ENCODE measurements at places on chromosomes 12 and 14. TPM values are rescaled to one million over a fixed set of nuclear protein-coding genes. Genes with fewer than 3 reads are reported as not detected.

DNA sequence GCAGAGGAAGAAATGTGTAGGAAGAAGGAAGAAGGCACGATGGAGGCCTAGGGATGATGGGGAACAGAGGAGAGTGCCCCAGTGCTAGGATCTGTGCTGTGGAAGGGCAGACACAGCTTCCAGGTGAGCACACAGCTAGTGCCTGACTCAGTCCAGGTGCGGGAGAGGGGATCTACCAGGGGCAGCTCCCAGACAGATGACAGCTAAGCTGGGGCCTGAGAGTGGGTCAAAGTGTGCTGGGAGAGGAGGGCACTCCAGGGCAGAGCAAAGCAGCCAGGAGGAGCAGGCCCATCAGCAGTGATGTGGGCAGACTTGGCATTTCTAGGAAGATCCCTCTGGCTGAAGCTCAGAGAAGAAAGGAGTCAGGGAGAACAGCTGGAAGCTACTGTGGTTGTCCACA, 36.7 kb downstream of the LRTM2 start:
- DNase-seq: no peak

- DNase-seq: no peak
These were observed 89.4 kb downstream of the KIF26A start for GRCh38 chr14:104227806-104228205.

LMNTD1 gene
- not detected for polyA plus RNA-seq

- no peak for DNase-seq
These were observed 7.0 kb upstream of the HOXC12 start for GRCh38 chr12:53947743-53948142.

SLC4A8 gene
- 1.6 TPM for polyA plus RNA-seq

GRCh38 chr12:8556531-8557097, 15.9 kb upstream of the CLEC4E start:
- DNase-seq: no peak

CD163 gene
- polyA plus RNA-seq: 16.2 TPM

GNB3 gene
- 10.3 TPM for polyA plus RNA-seq

GRCh38 chr12:28017126-28017872, 44.8 kb upstream of the PTHLH start:
- no peak for DNase-seq

- no peak for DNase-seq
These were observed 13.8 kb downstream of the TAOK3 start for GRCh38 chr12:118358612-118359540.

DNA sequence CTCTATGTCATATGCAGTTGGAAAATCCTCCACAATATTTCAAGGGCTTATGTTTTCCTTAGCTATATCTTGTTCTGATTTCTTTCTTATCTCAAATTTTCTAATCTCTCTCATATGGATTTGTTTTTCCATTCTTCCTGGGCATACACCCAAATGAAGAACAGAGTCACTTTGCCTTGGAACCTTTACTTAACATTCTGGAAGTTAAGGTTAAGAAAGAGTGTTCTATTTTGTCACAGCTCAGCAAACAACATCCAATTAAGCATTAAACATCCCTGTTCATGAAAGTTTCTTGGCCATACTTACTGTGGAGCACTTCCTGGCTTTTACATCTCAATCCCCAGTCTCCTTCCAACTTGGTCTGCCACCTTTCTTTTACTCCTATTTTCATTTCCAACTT, 5.3 kb downstream of the NAV3 start:
- peak; percentile 83 for DNase-seq

IQSEC3 gene
- 2.3 TPM for polyA plus RNA-seq

TUNAR gene
- not detected for polyA plus RNA-seq

- DNase-seq: peak; percentile 57
These were observed 72.8 kb downstream of the IRF2BPL start for GRCh38 chr14:76955575-76956315.

DEPDC4 gene
- polyA plus RNA-seq: 1.4 TPM

AGAP2 gene
- polyA plus RNA-seq: 6.8 TPM

DNA sequence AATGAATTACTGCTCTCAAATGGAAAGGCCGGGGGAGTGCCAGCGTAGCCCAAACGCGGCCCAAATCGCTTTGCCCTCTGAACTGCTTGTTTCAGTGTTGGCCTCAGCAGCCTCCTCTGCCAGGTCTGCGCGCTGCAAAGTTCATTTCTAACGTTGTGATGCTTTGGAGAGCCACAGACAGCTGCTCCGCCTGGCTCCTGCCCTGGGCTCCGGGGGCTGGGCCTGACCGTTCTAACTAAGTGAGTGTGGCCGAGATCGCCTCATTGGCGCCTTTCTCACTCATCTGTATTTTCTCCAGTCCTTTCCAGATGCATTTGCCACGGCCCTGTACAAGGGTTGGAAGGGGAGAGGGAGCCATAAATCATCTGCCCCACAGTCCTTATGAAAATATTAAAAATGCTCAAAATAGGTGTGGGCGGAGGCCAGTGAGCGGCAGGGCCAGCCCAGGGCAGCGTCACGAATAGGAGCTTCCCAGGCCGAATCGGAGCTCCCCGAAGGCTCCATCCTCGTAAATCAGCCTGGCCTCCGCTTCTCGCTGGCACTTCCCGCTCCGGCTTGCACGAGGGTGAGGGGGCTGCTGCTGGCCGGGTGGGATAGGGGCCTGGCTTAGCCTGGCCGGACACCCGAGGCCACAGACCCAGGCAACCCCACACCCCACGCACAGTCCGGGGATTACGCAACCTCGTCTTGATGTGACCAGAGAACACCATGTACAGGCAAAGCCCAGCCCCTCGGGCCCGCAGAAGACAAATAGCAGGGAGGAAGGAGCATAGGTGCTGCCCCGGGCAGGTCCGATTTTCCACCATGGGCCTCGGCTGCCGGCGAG, 196.6 kb upstream of the DIO3 start:
- no peak for DNase-seq

POTEG gene
- polyA plus RNA-seq: not detected

RNASE3 gene
- polyA plus RNA-seq: 0.33 TPM

GRCh38 chr14:84579292-84579691, 950.7 kb upstream of the FLRT2 start:
- DNase-seq: no peak

KERA gene
- 63.7 TPM for polyA plus RNA-seq

NOVA1 gene
- polyA plus RNA-seq: 16.2 TPM

DNA sequence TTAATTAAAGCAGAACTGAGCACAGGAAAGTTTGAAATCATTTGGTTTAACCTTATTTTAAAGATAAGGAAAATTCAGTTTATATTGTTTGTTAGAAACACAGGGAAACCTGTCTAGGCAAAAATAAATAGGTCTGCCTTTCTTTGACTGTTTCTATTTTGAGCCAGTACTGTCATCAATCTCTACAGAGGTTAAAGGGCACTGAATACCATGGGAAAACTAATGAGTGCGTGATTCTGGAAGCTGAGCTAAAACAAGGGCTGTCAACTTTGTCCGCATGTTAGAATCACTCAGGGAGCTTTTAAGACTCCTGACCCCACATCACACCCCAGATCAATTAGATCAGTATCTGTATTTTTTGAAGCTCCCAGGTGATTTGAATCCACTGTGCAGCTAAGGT, 38.8 kb downstream of the NOPCHAP1 start:
- DNase-seq: no peak

TAS2R43 gene
- 0.30 TPM for polyA plus RNA-seq

DNA sequence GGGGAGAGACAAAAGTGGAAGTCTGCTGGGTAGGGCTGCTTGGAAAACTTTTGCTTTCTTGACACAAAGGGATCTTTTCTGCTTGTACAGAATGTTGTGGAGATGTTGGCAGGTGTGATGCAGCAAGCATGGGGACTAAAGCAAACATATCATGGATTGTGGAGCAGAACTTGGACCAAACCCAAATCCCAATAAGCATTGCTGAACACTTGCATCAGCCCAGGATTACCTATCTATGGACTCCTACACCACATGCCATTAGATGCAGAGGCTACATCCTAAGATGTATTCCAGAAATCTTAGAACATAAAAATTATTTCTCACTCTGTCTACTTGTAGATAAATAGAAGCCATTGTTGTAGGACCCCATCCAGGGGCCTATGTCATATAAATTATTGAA, 44.7 kb upstream of the RERG start:
- no peak for DNase-seq

DNA sequence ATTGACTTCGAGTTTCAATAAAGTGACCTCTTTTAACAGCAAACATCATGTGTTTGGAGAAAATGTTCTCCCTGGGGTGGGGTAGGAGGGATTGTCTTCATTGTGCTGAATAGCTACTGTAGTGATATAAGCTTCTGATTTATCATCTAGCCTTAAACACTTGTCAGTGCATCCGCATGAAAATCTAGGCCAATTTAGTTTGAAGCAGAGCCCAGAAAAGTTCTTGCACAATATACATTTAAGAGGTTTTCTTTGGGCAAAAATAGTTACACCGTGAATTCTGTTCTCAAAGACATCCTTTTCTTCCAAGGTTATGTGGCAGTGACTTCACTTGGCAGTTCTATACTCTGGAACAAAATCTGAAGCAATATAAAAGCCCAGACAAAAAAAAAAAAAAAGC, 136.0 kb upstream of the IFNG-AS1 start:
- DNase-seq: peak; percentile 67

ENDOU gene
- polyA plus RNA-seq: 0.23 TPM

DNA sequence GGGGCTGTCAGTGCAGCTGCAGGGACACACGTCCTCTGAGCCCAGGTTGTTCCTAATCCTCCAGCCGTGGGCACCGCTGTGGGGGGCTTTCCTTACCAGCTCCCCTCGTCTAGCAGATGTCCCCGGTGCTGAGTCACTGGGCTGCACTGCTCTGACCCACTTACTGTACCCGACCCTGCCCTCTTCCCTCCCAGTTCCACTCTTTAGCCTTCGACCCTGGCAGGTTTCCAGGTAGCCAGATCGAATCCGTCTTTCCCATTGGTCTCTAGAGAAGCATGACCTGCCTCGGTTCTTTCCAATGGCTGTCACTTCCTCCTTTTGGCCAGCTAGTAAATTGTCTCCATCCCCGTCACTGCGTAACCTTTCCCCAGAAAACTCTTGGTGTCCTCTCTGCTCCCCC, 48.4 kb downstream of the ELK3 start:
- DNase-seq: no peak

DNA sequence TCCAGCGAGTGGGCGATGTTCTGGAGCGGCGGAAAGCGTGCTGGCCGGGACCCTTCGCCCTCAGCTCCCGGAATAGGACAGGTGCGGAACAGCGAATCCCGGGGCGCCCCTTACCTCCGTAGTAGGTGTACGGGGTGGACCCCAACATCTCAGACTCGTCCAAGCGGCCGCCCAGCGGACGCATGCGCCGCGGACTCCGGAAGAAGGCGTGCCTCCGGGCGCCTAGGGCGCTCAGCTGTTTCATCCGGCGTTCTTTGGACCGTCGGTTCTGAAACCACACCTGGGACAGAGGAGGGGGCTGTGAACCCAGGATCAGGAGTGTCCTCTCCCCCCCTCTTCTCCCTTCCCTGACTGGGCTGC, 4.5 kb downstream of the LHX5 start:
- no peak for DNase-seq

TOMM20L gene
- 0.88 TPM for polyA plus RNA-seq

ART4 gene
- 0.14 TPM for polyA plus RNA-seq

DNA sequence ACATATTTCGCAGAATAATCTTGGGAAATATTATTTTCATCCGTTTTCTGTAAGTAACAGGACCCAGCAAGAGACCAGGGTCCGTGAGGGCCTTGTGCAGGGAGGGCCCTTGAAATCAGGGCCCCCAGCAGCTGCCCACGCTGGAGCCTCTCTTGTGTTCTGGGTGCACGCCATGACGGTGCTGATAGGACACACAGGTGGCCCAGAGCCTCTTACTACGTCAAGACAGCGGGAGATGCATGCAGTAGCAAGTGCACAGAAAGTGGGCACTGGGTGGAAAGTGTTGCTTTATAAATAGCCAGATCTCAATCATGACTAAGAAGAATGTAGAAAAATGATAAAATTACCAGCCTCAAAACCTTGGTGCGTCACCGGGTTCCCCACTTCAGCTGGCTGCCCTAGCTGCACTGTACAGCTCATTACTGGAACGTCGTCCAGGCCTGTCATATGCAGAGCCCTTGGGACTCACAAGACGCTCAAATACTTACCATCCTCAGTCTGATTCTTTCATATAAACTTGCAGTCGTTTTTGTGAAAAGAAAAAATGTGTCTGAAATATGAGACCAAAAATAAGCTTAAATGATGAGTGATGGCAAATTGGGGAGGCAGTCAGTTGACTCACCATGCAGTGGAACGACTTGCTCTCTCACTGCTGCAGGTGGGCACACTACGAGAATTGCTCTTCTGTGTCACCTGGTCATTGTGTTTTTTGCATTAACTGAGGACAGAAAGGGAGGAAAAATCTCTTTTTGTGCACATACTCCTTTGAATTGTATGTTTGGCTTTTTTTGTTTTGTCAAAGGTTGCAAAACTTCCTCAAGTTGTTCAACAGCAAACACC, 68.2 kb downstream of the DDX51 start:
- DNase-seq: no peak

DNA sequence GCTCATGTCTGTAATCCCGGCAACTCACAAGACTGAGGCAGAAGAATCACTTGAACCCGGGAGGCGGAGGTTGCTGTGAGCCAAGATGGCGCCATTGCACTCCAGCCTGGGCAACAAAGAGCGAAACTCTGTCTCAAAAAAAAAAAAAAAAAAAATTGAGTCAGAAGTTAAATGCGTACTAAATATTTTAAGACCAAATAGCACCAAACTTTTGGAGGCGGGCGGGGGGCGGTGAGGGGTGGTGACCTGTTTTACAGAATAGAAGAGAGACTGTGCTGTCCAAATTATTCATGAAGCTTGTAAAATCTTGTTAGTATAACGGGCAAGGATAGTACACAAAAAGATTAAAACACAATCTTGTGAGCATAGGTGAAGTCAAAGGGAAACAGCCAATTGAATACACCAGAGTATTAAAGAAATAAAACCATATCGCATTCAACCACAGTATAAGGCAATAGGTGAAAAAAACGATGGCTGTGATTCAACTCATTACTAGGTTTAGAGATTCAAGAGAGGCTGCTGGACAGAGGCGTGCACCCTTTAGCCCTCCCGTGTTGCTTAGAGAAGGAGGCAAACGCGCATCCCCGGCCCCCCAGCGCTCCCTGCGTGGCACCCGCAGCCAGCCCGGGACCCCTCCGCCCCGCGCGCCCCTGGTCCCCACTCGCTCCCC, 571 bp downstream of the ZNF891 start:
- DNase-seq: no peak

DNA sequence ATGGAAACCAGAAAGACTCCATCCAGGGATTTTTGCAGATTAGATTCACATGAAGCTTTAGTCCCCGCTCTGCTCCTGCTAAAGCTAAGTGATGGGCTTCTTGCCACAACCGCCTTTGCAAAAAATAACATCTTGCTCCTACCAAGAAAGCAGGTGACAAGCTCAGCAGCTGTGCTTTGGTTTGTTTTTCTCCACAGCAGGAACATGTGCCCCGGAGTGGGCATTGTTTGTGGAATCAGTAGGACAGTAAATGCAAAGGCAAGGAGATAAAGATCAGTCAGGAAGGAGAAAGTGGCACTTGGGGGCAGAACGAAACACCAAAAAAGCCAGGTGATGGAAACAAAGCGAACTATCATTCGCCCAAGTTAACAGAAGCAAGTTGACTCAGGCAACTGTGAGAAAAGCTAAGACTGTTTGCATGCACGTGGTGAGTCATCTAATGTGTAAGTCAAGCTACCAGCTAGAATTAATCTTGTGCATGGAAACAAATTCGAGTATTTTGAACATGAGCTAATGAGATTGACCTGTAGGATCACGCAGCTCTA, 165.5 kb upstream of the PLXNC1 start:
- no peak for DNase-seq

GRCh38 chr14:61588419-61588901, 106.9 kb upstream of the HIF1A start:
- no peak for DNase-seq

All from muscle of back (tissue), 13 donors.